Prostate gland (tissue), 2 donors: ENCODE measurements at places on chromosomes 13 and 19. TPM values are rescaled to one million over a fixed set of nuclear protein-coding genes. Genes with fewer than 3 reads are reported as not detected.

Gene FBXO17
- total RNA-seq = 25.9 TPM

- DNase-seq = no peak
- no peak overlapping the region for H3K4me3 ChIP-seq
- H3K4me1 ChIP-seq = no peaks in the 10 kb centered on the region
- no peaks in the 10 kb centered on the region for H3K27me3 ChIP-seq
- no peaks in the 10 kb centered on the region for H3K36me3 ChIP-seq
These were observed 835.0 kb upstream of the PCDH20 start for GRCh38 chr13:62250501-62251201.

- no peak overlapping the region for H3K27ac ChIP-seq
- no peaks in the 10 kb centered on the region for H3K36me3 ChIP-seq
- DNase-seq = no peak
- no peaks in the 10 kb centered on the region for H3K4me1 ChIP-seq
- no peak overlapping the region for H3K4me3 ChIP-seq
These were observed 2.2 kb downstream of the FFAR1 start for GRCh38 chr19:35349614-35350521.

DNA sequence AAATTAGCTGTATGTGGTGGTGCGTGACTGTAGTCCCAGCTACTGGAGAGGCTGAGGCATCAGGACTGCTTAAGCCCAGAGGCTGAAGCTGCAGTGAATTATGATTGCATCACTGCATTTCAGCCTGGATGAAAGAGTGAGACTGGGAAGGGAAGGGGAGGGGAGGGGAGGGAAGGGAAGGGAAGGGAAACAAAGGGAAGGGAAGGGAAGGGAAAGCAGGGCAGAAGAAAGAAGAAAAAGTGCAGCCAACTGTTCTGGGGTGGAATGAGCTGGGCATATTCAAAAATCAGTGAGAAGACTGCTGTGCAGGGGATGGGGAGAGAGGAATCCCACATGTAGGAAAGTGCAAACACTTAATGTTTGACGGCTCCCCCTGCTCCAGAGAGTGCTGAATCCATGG is 905.5 kb downstream of the UQCRFS1 start:
- DNase-seq = no peak
- no peaks in the 10 kb centered on the region for H3K36me3 ChIP-seq
- no peak overlapping the region for H3K4me3 ChIP-seq

Gene RFC3
- 11.2 TPM for total RNA-seq

DNA sequence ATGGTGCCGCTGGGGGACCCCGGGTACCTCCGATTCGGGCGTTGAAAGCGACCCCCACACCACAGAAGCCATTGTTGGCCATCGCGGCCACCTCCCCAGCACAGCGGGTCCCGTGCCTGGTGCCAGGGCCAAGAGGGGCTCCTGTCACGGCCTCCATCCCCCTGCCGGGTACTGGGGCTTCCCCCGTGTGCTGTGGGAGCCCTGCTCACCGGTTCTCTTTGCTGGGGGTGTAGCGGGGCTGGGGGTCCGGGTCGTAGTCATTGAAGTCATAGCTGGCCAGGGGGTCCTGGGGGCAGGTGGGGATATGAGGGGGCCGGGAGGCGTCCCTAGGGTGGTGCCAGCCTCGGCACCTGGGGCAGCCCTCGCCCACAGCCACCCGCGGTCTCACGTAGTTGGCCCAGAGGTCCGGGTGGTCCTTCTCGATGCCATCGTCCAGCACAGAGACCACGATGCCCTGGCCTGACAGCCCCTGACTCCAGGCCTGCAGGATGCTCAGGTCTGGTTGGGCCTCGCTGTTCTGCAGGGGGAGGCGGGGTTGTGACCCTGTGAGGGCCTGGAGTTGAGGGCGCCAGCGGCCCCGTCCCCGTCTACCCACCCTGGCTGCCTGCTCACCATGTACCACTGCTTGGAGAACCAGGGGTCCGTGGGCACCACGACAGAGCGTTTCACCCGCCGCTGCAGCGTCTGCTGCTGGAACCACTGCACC is 2.4 kb downstream of the PCSK4 start:
- H3K27me3 ChIP-seq = no peaks in the 10 kb centered on the region
- no peaks in the 10 kb centered on the region for H3K36me3 ChIP-seq
- H3K4me3 ChIP-seq = no peak overlapping the region
- no peaks in the 10 kb centered on the region for H3K4me1 ChIP-seq
- H3K27ac ChIP-seq = no peak overlapping the region

- H3K4me1 ChIP-seq = no peaks in the 10 kb centered on the region
- H3K4me3 ChIP-seq = no peak overlapping the region
- no peaks in the 10 kb centered on the region for H3K27me3 ChIP-seq
- no peak for DNase-seq
These were observed 15.6 kb downstream of the EMP3 start for GRCh38 chr19:48340995-48341394.

- H3K27ac ChIP-seq = no peak overlapping the region
- H3K4me1 ChIP-seq = no peaks in the 10 kb centered on the region
- DNase-seq = peak; percentile 71
- peak overlapping the region; percentile 11 for H3K4me3 ChIP-seq
These were observed 9.5 kb upstream of the INSL3 start for GRCh38 chr19:17830567-17831418.

DNA sequence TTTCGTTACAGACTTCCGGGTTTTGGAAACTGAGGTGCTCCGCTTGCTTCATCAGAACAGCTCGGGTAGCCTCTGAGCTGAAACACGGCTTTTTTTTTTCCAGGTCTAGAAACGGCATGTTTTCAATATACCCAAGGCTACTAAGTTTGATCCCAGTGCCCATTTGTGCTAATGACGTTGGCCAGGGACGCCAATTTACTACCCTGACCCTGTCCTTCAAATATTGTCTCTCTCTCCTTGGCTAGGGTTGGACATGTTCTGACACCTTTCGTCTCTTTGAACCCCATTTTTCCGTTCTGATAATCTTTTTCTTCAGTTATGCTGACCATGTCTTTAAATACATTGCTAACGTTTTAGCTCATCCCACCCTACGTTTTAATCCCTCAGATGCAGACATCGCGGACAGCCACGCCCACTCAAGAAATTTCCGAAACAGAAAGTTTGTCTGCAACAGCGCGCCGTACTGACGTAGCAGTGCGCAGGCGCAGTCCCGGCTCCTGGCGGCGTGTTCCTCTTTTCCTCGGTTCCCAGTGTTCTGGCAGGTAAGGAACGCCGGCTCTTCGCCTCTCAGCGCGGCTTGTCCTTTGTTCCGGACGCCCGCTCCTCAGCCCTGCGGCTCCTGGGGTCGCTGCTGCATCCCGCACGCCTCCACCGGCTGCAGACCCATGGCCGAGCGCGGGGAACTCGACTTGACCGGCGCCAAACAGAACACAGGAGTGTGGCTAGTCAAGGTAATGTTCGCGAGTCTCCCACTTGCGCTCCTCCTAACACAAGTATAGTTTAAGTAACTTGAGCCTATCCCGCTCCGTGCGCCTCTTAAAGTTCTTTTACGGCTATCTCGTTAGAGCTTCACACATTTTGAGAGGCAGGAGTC is at the start of gene GTF2F2:
Gene GTF2F2, plus strand, starts transcription at position 520 of the 874 bp plus-strand sequence. Its CDS starts 146 bp downstream, at position 666.
- H3K27me3 ChIP-seq = no peaks in the 10 kb centered on the region
- peak within 1 kb of the TSS; percentile 77 for H3K27ac ChIP-seq
- peak within 1 kb of the TSS; percentile 61 for H3K4me3 ChIP-seq
- peak; percentile 82 for DNase-seq
- H3K4me1 ChIP-seq = peaks cover 6% of the 10 kb centered on the region
- no peaks in the 10 kb centered on the region for H3K36me3 ChIP-seq

- no peaks in the 10 kb centered on the region for H3K36me3 ChIP-seq
- peak; percentile 47 for DNase-seq
- H3K27me3 ChIP-seq = no peaks in the 10 kb centered on the region
- H3K27ac ChIP-seq = peak overlapping the region; percentile 5
These were observed 135.0 kb upstream of the KL start for GRCh38 chr13:32881074-32881776.

DNA sequence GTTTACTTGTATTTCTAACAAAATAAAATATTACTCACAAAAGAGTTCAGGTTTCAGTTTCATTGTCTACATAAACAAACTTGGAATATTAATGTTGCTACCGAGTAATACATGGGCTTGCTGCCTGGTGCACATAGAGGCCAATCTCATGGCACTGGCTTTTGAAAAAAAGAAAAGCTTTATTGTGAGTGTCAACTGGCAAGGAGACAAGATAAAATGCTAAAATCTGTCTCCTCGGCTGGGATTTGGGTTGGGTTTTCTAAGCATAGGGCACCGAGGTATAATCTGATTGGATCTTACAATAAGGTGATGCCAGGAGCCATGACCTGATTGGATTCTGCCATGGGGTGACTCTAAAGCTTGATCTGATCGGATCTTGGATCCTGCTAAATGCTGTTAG is 1519.9 kb upstream of the MIR17HG start:
- H3K27ac ChIP-seq = no peak overlapping the region
- no peaks in the 10 kb centered on the region for H3K36me3 ChIP-seq
- no peak for DNase-seq
- no peaks in the 10 kb centered on the region for H3K4me1 ChIP-seq
- H3K27me3 ChIP-seq = no peaks in the 10 kb centered on the region
- H3K4me3 ChIP-seq = no peak overlapping the region
